Astrocyte of the spinal cord (primary cell): ENCODE measurements at places on chromosomes 3 and 15.

DNA sequence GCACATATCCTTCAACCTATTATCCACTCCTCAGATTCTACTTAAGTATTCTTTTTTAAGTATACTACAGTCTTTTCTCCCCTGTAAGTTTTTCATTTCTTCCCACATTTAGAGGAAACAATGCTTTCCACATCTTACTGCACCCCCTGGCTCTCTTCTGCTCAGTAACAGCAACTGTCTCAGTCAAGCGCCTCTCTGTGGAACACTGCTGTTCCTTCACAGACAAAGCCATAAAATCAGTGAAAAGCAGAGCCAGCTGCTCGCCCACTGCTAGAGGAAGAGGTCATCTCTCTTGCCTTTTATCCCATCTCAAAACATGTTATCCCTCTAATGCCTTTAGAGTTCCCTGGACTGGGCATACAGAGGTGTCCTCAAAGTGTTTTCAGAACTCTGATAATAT is 24.8 kb downstream of the SERP1 start:
- no peak for DNase-seq

- DNase-seq: no peak
These were observed 25.9 kb upstream of the ZBTB38 start for GRCh38 chr3:141342386-141342785.

GRCh38 chr3:195752066-195752465 is 31.3 kb downstream of the MUC20 start:
- DNase-seq: no peak

GRCh38 chr15:99925661-99926461 is 192.6 kb upstream of the LYSMD4 start:
- DNase-seq: no peak

DNA sequence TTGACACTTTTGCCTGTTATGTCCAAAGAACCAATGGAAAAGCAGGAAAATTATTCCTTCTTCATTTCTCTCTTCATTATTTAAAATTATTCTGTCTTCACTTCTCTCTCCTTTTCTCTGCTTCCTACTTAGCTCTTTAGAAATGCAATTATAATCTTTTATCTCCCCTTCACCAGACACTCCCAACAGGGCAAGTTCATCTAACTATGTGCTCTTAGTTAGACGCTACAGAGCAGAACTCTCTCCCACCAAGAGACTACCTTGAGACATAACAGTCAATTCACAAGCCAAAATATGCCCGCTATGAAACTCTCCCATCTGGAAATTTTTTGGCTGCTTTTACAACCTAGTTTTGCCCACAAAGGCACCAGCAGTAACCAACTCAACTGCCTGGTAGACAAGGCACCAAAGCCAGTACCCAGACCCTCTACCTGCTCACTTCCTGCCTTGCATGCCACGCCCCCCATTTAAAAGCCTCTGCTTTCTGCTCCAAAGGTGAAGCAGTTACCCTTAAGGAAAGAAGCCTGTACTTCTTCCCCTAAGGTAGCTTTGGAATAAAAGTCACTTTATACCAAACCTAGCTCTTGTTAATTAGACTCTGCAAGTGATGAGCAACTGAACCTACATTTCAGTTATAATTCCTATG is 28.1 kb downstream of the CCRL2 start:
- DNase-seq: no peak

DNA sequence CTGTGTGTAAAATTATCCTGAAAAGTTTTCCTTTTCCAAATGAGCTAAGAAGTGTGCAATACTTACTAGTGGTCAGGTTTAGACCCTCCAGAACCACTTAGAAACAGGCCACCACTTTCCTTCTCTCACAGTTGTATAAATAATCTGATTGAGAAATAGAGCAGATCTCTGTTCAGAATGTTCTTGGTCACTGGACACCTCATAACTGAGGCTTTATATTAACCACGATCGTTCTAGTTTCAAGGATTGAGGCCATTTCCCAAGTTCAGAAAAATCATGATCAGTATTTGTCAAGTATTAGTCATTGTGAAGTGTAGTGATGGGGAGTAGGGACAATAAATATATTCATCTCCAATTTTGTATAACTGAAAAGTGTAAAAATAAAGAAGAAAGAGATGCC is 1.0 kb upstream of the MAP3K13 start:
- peak; percentile 37 for DNase-seq

GRCh38 chr3:157128771-157129681 is 30.9 kb downstream of the CCNL1 start:
- DNase-seq: peak; percentile 67

GRCh38 chr3:105835606-105836005 is 33.2 kb downstream of the CBLB start:
- no peak for DNase-seq

- no peak for DNase-seq
These were observed 28.5 kb downstream of the ARHGEF3 start for GRCh38 chr3:56772952-56773938.

- peak; percentile 100 for DNase-seq
These were observed 852 bp upstream of the BHLHE40 start for GRCh38 chr3:4978204-4978965.

DNA sequence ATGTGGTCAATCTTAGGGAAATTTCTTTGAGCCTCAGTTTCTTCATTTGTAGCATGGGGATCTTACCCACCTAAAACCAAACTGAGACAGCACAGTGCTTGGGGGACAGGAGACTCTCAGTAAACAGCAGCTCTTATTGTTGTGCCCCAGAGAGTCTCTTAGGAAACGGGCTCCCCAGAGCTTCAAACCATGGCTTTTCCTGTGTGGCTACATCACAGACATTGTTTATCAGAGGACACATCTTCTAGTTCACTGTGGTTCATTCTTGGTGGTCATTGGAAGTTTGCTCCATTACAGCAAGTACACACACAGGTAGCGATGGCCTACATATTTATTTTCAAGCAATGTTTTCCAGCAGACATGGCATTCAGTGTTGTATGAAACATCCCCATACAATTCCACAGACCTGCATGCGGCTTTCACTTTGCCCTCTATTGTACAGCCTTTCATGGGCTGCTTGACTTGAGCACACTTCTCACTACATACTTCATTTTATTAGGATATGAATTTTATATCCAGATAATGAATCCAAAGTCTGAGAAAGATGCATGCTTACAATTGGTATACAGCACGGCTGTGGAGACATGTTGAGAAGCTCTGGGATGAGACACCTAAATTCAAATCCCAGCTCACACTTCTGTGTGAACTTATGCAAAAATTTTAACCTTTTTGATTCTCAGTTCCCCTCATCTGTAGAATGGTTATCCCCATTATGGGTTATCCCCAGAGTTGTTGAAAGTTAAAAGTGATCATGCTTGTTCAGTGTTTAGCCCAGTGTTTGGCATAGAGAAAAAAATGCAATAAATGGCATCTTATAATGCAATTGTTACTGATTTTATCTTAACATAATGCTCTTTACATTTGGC is 84.8 kb upstream of the ICE2 start:
- no peak for DNase-seq

DNA sequence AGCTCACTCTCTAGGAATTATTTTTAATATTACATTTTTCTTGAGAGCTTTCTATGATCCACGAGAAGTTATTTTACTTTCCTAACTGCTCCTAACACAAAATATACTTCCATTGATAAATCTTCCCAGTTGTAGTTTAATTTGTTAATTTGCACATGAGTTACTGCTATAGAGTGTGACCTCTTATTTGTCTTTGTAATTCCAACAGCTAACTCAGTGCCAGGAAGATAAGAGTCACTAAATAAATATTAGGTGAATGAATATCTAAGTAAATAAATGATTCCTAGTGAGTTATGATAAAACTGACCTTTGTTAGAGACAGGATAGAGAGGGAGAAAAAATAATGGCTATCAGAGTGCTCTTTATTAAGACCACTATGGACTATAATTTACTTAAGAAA is 319.9 kb downstream of the NAALADL2 start:
- peak; percentile 35 for DNase-seq

DNA sequence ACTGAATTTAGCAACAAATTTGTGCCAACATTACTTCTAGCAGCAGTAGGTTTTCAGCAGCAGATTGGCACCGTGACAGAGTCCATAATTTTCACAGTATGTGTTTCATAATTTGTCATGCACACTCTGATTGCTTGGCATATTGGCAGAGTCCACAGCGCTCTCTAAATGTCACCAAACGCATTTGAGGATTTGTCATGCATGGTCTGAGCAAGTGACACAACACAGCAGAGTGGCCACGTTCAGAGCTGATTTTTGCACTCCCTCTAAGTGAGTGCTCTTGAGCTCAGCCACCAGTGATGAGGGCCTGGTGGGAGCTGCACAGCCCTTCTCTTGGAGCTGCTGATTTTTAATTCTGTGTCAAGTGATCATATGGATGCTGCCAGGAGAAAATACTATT is 1270.8 kb downstream of the ROBO1 start:
- DNase-seq: no peak

DNA sequence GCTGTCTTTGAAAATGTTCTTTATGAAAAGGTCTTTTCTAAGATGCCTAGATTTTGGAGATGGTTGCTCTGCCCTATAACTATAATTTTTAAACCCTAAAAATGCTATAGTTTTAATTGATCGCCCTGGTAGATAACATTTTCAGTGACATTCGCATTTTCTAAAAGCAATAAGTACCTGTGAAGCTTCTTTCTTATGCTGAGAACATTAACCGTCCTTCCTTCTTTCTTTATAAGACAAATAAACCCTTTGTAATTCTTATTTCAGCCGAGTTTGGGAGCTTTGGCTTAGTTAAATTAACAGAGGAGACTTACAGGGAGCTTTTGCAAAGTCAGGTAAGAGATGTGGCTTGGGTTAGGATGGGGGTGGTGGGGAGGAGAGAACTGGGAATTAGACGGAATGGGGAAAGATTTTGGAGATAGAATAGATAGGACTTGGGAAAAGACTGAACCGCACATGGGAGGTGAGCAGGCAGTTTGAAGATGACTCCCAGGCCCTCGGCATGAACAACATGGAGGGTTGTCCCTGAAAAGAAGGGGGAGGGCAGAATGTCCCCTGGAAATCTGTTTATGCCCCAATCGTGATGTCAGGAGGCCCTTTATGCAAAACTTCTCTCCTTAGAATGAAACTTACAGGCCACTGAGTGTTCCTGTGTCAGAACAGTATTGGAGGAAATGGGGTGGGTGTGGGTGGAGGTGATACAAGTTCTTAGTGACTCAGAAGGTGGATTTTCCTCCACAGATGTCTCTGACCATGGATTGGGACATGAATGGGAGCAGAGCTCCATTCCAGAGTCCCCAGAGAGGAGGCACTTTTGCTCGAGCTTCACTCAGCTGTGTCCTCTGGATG is 76.2 kb upstream of the LARS2 start:
- DNase-seq: no peak

DNA sequence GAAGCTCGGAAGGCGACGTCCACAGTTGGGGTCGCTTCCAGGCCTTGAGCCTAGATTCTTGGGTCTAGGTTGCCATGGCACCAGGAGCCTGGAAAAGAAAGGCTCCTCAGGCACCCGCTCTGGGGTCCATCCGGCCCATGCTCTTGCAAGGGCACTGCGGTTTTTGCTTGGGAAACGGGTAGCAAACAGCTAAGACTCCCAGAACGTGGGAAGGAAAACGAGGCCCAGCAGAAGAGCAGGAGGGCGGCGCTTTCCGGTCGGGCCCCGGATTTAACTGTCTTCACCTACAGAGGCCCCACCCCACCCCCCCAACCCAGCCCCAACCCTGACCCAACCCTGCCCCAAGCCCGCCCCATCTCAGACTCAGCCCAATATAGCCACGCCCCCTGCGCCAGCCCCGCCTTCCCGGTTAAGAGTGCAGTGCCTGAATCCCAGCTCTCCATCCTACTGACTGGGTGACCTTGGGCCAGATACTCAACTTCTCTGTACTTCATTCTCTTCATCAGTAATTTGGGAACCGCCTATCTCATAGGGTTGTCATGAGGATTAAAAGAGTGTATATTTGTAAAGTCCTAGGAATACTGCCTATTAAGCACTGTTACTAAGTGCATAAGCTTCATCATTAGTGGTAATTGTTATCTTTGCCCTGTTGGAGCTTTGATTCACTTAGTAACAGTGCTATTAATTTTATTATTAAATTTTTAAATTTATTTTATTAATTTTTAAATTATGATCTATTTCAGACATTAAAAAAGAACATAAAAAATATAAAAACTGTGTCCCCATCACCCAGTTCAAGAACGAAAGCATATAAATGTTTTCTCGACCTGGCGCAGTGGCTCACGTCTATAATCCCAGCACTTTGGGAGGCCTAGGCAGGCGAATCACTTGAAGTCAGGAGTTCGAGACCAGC is 28.4 kb upstream of the SMAD6 start:
- DNase-seq: no peak

GRCh38 chr3:36124118-36124796 is 256.0 kb upstream of the STAC start:
- DNase-seq: peak; percentile 65

- DNase-seq: no peak
These were observed 233.7 kb downstream of the CNTN6 start for GRCh38 chr3:1326546-1326945.

GRCh38 chr3:191170097-191170496 is 28.9 kb upstream of the OSTN start:
- no peak for DNase-seq

GRCh38 chr3:50509715-50510114 is 6.3 kb upstream of the CACNA2D2 start:
- DNase-seq: no peak

GRCh38 chr3:41148901-41149300 is 50.4 kb upstream of the CTNNB1 start:
- no peak for DNase-seq

DNA sequence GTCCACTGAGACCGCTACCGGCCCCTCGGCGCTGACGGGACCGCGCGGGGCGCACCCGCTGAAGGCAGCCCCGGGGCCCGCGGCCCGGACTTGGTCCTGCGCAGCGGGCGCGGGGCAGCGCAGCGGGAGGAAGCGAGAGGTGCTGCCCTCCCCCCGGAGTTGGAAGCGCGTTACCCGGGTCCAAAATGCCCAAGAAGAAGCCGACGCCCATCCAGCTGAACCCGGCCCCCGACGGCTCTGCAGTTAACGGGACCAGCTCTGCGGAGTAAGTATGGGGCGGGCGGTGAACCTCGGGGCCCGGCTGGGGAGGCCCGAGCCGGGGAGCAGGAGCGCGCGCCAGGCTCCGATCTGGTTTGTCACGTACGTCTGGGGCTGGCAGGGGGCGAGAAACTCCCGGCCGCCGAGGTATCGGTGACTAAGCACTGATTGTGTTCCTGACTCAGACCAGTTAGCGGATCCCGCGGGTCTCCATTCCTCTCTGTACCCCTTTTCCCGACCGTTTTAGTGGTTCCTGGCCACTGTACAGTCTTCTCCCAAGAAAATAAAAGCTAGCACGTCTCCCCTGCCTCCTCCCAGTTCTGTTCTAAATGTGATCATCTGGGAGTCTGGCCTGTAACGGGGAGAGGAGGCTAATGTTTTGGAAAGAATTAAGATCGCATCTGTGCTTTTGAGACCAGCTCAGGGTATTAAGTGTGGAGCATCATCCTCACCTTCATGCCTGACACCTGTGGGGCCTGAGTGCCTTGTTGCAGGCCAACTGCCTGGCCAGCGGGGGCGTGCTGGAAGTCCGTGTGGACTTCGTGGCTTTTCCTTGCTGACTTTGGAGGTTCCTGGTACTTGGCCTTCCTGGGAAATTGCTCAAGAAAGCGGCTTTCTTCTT is 691 bp downstream of the MAP2K1 start:
- peak; percentile 76 for DNase-seq
